ENCODE measurements at places on chromosomes 4 and X.
A peak's percentile ranks its signal among the peaks of the same experiment; 100 is the strongest.

DNA sequence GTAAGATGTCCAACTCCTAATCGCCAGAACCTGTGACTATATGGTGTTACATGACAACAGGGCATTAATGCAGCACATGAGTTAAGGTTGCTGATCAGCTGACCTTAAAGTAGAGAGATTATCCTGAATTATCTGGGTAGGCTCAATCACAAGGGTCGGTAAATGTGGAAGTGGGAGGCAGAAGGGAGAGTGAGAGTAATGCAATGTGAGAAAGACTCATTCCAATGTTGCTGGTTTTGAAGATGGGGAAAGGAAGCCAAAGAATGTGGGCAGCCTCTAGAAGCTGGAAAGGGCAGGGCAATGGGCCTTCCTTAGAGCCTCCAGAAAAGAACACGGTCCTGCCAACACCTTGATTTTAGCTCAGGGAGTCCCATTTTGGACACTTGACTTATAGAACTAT, 67.4 kb downstream of the STX18 start:
- DNase-seq = peak; percentile 31

- DNase-seq = peak; percentile 52
Observed at GRCh38 chrX:113980953-113981352, 602.9 kb upstream of the HTR2C start.

DNA sequence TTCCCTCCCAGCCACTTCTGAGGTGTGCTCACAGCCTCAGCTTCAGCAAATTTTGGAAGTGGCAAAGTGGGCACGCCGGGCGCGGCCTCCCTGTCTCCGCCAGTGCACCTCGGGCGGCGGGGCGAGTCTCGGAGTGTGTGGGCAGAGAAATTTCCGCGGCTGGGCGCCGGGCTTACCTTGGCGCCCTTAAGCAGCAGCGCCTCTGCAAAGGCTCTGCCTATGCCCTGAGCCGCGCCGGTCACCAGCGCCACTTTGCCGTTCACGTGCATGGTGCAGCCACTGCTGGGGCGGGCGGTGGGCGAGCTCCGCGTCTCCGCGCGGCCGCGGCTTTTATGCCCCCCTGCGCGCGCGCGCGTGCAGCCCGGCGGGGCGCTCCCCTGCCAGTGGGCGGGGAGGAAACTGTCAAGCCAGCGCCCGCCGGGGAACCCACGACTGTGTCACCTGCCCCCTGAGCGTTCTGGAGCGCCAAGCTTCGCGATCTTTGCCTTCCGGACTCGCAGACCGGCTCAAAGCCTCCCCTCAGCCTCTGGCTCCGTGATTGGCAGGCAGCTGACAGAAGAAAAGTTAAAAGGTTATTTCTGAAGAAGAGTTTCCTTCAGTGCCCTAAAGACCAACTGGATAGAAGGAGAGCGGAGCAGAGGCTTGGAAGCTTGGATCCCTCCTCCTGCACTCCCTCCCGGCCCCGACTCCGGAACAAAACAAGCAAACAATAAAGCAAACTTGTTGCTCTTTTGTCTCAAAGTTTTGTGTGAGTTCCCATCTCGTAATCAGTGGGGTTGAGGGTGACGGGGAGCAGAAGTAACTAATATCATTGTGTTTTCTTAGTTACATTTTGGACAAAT, at the start of gene HPGD:
HPGD (minus strand) TSS at position 306 of the 842 bp plus-strand sequence; CDS start at position 269, 37 bp downstream.
- DNase-seq = peak; percentile 51

DNA sequence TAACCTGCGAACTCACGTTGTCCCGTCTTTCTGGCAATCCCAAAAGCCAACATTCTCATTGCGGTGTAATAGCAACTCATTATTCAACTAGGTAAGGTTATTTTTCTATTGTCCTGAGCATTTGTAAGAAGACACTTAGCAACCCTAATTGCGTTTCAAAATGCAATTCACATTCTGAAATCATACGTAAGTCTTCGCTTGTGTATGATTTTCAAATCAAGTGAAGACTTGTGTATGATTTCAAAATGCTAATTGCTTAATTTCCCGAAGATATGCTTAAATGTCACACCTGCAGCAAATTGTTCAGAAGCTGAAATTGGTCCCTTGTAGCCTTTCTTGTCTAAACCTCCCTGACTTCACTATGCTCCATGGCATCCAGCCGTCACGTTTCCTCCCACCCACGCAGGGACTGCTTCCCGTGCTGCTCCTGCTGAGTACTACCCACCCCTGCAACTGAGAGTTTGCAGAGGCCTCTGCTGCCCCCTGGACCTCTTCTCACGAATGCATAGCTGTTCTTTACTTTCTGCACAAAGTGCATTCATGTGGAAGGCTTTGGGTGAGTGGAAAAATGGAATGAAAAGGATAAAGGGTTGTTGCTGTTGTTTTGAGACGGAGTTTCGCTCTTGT, 40.8 kb upstream of the CLDN24 start:
- no peak for DNase-seq

DNA sequence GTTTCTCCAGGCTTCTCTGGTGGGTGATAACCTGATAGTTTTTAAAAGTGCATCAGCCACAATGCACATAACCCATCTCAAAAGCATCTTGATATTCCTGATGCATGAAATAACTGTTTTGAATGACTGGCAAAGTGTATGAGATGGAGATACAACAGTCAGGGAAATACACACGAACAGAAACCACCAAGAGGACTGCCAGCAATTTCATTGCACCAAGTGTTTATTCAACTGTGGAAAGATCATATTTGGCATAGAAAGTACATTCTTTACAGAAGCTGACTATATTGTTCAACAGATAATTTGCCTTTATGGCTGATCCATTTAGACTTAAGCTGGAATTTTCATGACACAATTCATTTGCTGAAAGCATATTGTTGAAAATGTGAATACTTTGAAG, 139.5 kb downstream of the SLIT2 start:
- DNase-seq = no peak

DNA sequence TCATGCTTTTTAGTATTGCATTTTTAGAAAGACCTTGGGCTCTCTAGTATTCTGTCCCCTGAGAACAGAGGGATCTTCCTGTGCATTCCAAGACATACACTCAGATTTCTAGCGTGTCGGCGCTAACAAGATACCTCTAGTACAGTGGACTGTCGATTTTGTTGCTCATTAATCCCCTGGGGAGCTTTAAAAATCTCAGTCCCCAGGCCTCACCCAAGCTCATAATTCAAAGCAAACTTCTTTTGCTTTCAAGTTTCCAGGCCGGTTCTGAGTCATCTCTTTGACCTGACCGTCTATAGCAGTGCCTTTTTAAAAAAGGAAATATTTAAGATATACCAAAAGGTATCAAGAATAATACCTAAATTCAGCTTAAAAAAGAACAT, 137.0 kb downstream of the AMMECR1 start:
- no peak for DNase-seq

- DNase-seq = no peak
Observed at GRCh38 chrX:18574591-18574990, 97.3 kb downstream of the RS1 start.

DNA sequence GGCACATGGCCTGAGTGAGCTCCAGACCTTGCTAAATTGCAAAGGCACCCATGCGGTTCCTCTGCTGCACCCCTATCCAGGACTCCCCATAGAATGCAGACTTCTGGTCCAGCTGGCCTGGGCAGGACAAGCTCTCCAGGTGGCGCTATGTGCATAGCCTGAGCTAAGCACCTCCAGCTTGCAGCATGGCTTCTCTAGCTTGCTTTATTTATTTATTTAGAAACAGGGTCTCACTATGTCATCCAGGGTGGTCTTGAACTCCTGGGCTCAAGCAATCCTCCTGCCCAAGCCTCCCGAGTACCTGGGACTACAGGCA, 5.5 kb upstream of the WFS1 start:
- DNase-seq = no peak

DNA sequence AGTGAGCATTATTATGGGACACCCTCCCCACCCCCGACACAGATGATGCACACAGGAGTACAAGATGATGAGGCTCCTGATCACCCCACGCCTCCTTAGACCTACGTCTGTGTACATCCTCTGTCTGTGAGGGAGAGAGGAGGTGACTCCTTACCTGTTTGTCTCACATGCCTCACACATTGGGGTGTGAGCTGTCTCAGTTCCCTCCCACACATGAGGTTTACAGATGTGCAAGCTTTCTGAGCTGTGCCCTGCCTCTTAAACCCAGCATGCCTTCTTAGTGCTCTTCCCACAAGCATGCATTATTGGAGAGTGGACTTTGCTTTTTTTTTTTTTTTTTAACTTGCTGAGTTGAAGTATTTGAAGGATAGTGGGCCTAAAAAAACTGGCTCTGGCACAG, 76.7 kb downstream of the CLCN5 start:
- DNase-seq = no peak
